Thoracic aorta (tissue), 2 donors: ENCODE measurements at places on chromosomes 2 and 18.

DNA sequence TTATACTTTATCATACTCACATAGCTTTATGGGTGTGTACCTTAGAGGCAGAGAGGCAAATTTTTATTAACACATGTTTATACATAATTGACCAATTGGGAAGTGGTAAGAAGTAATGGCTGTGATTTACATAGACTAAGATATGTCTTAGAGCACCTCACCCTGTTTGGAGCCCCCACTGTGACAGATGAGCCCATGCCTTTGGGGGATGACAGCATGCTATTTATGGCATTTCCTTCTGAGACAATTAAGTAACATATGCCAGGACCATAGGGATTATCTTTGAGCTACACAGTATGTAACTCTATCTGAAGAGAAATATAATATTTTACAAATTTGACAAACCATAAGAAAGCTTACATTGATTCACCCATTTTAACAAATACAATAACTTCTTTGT is 1655.3 kb upstream of the ACVR2A start:
- DNase-seq = no peak

DNA sequence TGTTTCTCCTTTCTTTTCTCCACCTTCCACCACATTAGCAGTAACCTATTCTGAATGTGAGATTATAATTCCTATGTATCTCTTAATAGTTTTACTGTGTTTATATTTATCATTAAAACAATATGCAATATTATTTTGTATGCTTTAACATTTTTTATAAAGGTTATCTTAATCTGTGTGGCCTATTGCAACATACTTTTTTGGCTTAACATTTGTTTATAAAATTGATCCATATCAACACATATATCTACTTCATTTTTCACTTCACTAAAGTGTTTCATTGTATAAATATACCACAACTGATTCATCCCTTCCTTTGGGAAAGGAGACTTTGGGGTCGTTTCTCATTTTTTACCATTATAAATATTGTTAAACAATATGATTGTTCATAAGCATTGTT is 48.6 kb downstream of the ATP9B start:
- no peak for DNase-seq

- no peak for DNase-seq
Observed at GRCh38 chr2:228115-228514, 35.7 kb downstream of the SH3YL1 start.

- no peak for DNase-seq
Observed at GRCh38 chr2:222136106-222136630, 162.6 kb downstream of the PAX3 start.

- DNase-seq = no peak
Observed at GRCh38 chr18:3874581-3874980, 424.6 kb downstream of the TGIF1 start.

- no peak for DNase-seq
Observed at GRCh38 chr2:64276417-64277095, 132.3 kb upstream of the PELI1 start.

GRCh38 chr18:75618146-75618545 is 190.6 kb upstream of the SMIM21 start:
- no peak for DNase-seq

DNA sequence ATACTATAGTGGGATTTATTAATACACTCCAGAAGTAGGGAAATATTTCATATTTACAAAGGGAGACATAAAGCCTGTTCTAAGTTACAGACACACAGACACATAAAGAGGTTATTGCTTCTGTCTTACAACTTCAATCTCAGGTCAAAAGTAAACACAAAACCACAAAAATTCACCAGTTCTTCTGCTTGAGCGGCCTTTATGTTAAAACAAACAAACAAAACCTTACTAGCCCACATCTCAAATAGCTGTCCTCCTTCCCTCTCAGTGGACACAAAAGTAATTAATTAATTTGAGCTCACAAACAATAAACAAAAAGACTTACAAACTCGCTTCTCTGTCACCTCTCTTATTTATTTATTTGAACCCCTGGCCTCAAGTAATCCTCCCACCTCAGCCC is 1.5 kb upstream of the ASNSD1 start:
- no peak for DNase-seq
